ENCODE measurements at places on chromosomes 4 and X.
A peak's percentile ranks its signal among the peaks of the same experiment; 100 is the strongest.

- no peak for DNase-seq
Observed at GRCh38 chr4:94428884-94429283, 22.9 kb upstream of the PDLIM5 start.

DNA sequence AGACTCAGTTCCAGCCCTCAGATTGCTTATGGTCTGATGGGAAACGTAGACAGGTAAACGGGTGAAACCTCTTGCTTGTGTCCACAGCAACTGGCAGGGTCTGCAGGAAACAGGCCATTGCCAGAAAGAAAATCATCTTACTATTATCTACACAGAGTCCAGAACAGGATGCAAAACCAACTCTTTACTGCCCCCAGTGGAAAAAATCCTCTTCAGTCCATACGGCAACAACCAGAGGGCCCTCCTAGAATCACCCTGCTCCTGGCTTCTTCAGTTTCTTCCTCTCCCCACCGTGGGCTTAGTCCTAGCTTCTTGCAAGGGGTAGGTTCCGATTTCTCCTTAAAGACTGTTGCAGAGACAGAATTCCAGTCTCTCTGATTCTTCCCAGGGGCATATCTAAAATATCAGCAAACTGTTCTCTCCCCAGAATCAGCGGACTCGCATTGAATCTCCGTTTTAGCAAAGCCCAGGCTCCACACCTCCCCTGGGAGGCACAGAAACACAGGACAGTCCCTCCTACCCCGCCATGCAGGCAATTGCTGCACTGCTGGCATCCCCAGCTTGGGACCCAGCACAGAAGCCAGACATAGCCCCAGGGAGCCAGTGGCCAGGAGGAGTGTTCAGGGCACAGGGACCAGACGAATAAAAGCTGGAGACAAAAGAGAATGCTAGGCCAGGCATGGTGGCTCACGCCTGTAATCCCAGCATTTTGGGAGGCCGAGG is 41.0 kb upstream of the SH3RF1 start:
- peak; percentile 73 for DNase-seq

DNA sequence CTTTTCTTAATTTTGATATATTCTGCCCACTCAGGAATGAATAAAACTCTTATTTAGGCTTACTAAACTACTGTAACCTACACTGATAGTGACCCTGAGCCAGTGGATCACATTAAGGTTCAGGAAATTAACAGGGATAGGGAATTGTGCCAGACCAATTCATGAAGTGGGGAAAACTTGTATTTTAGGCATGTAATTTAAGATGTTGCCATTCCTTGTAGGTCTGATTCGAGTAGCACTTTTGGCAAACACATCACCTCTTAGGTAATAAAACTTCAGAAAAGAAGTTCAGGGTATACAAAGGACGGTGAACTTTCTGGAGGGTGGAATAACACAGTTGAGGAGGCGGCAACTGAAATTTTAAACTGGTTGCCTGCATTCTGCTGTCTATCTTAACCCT is 54.9 kb downstream of the MND1 start:
- DNase-seq: no peak

DNA sequence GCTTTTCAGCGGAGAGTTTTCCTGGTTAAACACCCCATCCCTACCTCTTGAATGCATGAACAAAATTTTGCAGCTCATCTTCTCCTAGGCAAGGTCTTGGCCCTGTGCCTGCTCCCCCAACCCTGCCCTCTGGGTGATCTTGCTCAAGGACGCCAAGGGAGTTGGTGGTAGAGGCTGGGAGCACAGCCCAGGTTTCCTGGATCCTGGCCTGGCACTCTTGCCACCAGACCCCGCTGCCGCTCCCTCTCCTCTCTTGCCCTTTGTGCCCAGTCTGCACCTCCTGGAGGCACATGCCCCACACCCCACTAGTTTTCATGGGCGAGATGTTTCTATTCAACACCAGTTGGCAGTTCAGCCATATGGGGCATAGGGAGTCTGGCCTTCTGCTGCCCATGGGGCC is 37.3 kb downstream of the TSC22D3 start:
- DNase-seq: no peak

DNA sequence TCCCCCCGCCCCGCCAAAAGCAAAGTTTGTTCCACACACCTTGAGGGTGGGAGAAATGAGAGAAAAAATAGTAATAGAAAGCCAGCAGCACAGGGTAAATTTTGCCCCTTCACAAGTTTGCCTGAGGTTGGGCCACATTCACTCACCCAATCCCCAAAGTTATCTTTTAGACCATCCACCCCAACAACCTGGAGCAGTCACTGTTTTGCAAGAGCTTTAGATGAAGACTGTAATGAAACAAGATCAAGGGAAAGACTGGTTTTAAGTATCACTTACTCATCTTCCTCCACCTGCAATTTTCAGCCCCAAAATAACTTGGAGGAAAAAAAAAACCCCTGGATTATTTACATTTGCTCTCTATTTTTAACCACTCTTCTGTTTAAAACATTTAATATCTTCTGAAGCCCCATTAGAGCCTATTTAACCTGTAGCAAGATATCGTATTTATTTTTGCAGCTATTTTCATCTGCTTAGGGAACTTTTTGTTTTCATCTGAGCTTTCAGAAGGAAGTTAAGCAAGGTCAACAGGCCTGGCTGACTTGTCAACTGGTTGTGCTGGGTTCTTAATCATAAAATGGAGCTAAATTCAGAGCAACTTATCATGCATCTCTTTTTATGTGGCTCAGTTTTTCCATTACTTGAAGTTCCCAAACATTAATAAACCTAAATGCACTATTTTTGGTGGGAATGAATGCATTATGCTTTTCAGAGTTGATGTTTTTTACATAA is 24.6 kb upstream of the TBL1X start:
- DNase-seq: no peak

DNA sequence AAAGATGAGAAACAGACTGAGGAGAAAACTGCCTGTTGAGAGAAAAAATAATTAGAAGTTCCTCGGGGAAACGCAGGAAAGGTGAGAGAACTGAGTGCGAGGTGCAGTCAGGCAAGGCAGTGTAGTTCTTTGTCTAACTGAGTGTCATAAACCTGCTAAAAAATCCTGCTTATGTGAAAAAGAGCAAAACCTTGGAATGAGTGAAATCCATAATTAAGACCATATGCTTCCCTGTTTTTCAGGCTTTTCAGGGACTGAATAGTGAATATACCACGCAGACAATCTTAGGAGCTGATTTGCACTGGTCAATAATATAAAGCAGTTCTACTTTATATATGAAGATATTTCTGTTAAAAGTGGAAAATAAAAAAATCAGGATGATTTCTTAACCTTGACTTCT is 104.9 kb downstream of the RASGEF1B start:
- DNase-seq: no peak

DNA sequence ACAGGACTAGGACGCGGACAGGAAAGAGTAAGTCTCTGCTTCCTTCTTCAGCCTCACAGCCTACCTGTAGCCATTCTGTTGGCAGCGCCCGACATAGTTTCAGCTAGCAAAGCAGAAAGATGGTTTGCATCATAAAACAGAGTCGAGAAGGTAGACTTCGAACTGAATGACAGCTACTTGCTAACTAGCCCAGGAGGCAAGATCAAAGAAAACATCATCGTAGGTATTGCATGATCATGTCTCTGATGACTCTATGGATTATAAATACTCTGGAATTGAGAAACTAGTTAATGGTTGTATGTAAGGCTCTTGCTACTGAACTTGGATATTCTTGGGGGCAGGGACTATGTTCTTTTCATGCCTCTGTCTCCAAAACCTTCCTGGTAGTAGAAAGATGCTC is 333.1 kb upstream of the KLF3 start:
- DNase-seq: no peak

DNA sequence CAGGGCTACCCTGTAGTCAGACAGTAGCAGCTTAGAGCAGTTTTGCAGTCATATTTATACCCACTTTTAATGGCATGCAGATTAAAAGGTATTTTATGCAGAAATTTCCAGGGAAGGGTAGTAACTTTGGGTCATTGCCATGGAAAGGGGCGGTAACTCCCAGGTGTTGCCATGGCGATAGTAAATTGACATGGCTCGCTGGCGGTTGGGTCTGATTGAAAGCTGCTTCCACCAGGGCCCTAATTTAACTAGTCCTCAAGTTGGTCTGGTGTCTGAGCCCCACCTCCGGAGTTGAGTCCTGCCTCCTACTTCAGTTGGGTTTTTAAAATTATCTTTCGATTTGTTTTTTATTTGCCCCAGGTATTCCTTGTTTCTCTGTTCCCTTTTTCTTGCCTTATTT is 70.1 kb downstream of the NAA11 start:
- DNase-seq: no peak

GRCh38 chr4:41731569-41732126 is 16.9 kb downstream of the PHOX2B start:
- DNase-seq: no peak

DNA sequence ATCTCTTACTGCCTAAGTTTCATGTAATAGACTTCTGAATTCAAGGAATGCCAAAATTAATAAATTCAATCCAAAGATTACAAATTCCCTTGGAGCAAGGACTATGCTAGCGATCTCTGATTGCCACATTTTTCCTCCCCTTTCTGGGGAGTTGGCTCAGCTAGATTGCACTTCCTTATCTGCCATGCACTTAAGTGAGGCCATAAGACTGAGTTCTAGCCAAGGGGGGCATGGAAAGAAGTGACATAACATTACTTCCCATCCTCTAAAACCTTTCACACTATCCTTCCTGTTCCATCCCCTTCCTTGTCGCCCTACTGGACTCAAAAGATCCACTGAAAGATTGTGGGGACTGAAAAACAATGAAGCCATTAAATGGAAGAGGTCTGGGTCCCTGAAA is 53.8 kb upstream of the TXK start:
- no peak for DNase-seq

DNA sequence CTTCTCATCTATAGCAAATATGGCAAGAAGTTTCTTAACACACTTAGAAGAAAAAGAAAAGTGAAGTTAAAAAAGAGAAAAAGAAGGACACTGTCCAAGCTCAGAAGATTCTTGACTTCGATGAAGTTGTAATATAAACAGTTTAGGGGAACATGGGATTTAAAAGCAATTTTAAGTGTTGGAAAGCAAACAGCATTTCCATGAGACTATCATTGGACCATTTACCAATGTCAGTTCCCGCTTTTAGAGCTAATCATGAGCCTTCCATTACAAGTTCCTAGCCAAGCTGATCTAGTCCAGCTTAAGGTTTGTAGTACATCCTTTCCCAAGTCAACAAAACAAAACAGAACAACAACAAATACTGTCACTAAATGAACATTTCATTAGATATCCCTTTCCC is 45.1 kb upstream of the FGF2 start:
- DNase-seq: no peak

- peak; percentile 15 for DNase-seq
Observed at GRCh38 chr4:13617801-13618200, 9.7 kb downstream of the BOD1L1 start.

DNA sequence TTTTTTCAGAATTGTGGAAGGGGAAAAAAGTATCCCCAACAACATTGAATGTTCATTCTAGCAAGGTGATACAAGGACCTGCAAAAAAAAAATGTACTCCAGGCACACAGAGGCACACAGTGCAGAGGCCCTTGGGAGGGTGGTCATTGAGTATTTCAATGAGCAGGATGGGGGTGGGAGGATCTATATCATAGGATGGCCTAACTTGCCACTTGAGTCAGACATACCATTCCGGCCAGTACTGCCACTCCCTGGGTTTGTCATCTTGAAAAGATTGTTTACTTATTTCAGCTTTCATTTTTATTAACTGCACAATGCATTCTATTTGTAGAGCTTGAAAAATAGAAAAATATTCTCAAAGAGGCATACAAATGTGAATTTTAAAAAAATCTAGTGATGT is 18.7 kb downstream of the ZNF595 start:
- DNase-seq: no peak

DNA sequence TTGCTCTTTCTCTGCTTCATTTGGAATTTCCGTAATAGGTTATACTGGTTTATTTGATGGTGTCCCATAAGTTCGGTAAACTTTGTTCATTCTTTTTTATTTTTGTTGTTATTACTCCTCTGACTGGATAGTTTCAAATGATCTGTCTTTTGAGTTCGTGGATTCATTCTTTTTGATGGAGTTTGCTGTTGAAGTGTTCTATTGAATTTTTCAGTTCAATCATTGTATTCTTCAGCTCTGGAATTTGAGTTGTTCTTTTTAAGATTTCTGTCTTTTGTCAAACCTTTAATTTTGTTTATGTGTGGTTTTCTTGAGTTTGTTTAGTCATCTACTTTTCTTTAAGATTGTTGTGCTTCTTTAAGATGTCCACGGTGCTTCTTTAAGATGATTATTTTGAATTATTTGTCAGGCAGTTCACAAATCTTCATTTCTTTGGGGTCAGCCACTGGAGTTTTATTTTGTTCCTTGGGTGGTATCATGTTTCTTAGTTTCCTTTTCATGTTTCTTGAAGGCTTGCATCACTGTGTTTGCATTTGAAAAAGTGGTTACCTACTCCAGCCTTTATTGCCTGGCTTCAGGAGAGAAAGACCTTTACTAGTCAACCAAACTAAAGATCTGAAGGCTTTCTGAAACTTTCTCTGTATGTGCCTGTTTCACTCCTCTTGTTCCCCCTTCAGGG is 154.8 kb upstream of the ANXA3 start:
- DNase-seq: no peak

DNA sequence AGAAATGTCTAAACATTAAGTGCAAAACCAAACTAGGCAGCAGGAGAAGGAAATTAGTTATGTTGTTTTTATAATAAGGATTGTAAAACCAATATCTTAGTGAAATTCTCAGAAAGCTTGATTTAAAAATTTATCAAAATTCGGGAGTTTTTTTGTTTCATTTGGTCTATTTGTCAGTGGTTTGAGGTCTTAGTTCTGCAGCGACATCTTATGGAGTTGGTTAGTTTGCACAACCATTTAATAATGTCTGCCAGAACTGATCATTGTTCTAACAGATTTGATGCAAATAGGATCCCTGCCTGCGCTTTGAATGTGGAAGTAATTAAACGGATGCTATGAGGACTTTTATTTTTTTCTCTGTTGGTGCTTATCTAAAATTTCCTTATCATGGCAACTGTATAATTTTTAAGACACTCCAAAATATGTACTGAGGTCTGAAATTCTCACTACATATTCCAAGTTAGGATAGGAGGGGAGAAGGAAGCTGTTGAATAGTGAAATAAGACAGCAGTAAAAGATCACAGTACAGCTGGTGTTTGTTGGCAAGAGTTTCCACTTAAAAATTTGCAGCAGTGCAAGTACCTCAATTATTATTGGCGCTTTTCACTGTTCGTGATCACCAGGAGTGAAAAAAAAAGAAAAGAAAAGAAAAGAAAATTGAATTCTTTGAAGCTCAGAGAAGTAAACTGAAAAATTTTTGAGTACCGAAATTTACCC is 2521.4 kb downstream of the ARAP2 start:
- peak; percentile 57 for DNase-seq

GRCh38 chr4:173332021-173332487 is 2.1 kb downstream of the HMGB2 start:
- peak; percentile 58 for DNase-seq

DNA sequence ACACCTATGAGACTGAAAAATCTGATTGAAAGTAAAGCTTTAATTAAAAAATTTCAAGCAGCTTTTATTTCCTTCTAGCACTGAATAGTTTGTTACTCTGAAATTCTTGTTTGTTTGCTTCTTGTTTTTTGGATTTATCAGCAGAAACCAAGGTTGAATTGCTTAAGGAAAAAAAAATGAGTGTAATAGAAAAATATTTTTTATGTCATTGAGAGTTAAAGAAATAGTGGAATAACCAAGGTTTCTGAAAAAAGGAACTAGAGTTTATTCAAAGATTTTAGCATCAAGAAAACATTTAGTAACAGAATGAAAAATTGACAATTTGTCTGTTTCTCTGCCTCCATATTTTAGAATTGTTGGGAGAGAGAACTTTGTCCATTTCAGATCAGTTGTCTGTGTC is 1852.2 kb downstream of the PCDH7 start:
- DNase-seq: no peak

All from ELR (cell line).